ENCODE measurements at places on chromosomes 13 and 19.

DNA sequence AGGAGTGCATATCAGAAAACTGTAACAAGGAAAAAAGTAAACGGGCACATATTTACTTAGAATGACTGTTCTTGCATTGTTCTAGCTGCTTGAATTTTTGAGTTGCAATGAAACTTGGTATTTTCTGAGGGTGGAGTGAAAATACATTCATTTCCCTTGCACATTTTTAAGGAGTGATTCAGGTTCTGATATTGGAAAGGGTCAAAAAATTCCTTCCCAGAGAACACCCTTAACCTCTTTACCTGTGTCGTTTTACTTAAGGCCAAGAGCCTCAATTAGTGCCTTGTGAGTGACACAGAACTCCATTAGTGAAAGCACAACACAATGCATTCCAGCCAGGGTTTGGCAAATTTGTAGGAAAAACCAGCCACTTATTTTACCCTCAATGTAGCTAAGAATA is 2.3 kb downstream of the ITGBL1 start:
- no peak for DNase-seq

- peak; percentile 93 for DNase-seq
Measured at GRCh38 chr13:48037346-48038173, at the start of gene NUDT15. Gene NUDT15 (plus strand): TSS chr13:48037726. CDS start chr13:48037747, 21 bp downstream.

DNA sequence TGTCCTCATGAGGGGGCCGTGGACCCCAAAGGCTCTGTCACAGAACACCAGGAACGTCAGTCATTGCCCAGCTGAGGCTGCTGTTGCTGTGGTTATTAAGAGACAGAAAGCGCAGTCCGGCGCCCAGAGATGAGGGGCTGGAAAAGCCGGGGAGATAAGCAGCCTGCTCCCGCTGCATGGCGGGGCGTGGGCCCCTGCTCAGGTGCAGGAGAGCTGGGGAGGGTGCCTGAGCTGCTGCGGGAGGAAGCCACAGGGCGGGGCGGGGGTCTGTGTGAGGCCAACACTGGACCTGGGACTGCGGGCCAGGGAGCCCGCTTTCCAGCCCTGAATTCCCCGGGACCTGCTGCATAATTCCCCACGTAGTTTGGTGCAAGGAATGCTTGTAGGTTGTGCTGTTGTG is 11.3 kb downstream of the SOX1 start:
- DNase-seq = no peak

DNA sequence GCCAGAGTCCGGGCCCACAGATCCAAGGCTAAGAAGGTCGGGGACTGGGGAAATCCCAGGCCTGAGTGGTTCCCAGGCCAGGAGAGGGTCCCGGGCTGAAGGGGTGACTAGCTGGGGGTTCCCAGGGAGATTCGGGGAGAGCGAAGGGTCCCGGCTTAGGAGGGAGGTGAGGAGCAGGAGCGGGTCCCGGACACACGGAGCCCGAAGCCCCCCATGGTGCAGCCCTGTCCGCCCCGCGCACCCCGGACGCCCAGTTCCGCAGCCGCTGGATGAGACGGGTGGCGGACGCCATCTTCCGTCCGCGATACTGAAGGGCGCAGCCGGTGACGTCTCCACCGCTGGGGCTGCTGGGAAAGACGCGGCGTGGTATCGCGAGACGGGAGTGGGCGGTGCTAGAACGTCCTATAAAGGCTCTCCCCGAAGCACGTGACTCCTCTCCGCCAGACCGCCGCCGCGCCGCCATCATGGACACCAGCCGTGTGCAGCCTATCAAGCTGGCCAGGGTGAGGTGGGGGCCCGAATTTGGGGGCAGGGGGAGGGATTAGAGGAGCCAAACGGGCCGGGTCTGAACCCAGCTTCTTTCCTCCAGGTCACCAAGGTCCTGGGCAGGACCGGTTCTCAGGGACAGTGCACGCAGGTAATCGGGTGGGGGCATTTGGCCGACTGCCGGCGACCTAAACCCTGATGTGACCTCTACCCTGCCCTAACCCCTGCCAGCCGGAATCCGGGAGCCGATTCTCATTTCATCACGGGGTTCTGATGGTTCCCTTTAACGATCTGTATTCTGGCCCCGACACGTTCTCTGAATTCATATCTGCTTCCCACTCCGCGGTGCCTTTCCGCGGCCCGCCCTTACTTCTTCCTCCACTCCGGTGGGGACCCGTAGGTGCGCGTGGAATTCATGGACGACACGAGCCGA is at the start of the genes NDUFA7 and RPS28:
Gene NDUFA7, minus strand, starts transcription at position 309 of the 919 bp plus-strand sequence. Its CDS starts 17 bp downstream, at position 292.
Gene RPS28, plus strand, starts transcription at position 430 of the 919 bp plus-strand sequence. Its CDS starts 35 bp downstream, at position 465.
- DNase-seq = peak; percentile 90

- DNase-seq = no peak
Measured at GRCh38 chr13:107715496-107715895, 499.8 kb downstream of the LIG4 start.

DNA sequence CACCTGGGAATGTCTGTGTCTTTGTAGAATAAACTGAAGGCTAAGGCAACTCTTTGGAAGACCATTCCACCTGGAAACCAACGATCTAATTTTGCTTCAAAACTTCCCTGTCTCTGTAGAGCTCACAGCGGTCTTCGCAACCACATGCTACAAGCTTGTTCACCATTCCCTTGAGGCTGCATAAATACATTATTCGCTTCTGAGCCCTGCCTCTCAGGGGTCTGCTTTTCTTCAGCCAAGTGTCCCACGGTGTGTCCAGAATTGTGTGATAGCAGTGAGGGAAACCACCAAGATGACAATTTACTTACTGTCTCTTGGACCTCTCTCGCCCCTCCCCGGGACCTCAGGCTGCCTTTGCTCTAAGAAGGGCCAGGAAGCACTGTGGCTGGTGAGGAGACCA is 51.1 kb downstream of the GPR12 start:
- DNase-seq = no peak

DNA sequence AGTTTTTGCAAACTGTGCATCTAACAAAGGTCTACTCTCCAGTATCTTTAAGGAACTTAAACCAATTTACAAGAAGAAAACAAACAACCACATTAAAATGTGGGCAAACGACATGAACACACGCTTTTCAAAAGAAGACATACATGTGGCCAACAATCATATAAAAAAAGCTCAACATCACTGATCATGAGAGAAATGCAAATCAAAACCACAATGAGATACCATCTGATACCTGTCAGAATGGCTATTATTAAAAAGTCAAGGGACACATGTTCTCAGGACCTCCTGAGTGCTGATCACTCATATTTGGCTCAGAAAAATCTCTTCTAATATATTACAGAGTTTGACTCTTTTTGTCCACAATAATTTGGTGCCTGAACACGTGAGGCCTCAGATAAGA is 14.2 kb upstream of the LILRB1 start:
- DNase-seq = no peak

DNA sequence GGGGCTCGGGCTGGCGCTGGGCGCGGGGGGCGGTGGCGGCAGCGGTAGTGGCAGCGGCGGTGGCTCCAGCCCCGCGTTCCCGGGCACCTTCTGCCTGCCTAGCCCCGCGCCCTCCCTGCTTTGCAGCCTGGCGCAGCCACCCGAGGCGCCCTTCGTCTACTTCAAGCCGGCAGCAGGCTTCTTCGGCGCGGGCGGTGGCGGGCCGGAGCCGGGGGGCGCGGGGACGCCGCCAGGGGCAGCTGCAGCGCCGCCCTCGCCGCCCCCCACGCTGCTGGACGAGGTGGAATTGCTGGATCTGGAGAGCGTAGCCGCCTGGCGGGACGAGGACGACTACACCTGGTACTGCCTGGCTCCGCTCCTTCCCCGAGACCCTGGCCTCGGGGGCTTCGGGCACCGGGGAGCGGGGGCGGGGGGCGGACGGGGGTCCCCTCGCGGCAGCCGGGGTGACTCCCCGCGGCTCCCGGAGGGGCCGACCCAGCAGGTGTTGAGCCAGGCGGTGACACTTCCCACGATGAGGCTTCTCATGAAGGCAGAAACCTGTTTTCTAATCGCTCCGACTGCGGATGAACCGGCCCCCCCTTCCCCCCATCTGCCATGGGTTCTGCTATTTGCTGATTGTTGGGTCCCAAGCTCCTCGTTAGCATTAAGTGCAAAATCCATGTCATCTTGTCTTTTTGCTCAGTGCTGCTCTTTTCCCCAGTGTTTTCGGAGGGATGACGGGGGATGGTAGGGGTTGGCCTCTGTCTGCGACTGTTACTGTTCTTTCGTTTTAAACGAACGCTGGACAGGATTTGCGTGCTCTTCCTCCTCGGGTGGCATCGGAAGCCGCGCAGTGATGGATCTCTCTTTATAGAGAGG is 943 bp downstream of the SLAIN1 start:
- DNase-seq = no peak

- DNase-seq = no peak
Measured at GRCh38 chr19:35514282-35514809, 897 bp upstream of the DMKN start.

- DNase-seq = no peak
Measured at GRCh38 chr19:15372891-15373301, 6.7 kb downstream of the AKAP8 start.

DNA sequence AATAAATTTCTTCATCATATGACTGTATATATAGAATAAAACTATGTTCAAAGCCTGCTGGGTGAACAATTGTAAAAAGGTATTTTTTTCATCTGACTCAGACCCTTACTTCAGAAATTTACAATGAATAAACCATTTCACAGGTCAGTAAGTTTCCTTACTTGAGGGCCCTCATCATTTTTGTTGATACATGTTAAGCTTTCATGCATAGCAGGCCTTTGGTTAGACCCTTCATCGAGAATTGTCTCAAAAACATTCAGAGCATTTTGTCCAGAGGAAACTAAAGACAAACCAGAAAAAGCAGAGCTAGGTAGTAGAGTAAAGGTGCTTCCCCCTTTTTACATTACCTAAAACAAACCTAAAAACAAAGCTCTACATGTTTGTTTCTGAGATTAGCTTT is 46.2 kb downstream of the FNDC3A start:
- no peak for DNase-seq

GRCh38 chr13:107170270-107170931 is 602.5 kb upstream of the ARGLU1 start:
- no peak for DNase-seq

DNA sequence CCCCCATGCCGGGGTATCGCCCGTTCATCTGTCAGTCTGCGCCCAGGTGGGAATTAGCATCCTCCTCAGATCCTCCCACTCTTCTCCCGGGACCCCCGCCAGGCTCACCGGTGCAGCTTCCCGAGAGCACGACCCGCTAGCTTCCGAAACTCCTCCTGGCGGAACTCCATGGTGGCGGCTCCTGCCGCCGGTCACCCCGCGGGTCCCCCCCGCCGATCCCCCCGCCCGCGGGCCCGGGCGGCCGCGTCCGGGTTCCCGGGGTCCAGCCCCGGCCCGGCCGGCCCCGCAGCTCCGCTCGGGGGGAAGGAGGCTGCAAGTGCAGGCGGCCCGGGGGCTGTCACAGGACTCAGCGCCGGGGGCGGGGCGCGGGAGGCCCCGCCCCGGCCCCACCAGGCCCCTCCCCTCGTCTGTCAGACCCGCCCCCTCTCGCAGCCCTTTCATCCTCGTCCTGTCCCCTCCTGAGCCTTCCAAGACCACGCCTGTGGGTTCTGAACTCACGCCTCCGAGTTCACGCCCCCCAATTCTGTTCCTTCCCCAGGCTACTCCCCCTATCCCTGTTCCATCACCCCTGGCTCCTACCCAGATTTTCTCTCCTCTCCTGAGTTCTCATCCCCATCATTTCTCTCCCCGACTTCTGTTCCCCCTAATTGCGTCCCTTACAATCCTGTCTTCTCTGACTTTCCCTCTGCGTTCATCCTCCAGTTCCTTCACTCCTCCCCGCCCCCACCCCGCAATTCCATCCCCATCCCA is at the start of gene SLC17A7:
Gene SLC17A7, minus strand, starts transcription at position 318 of the 750 bp plus-strand sequence. Its CDS starts 148 bp downstream, at position 170.
- DNase-seq = no peak

- no peak for DNase-seq
Measured at GRCh38 chr19:37899453-37899852, 6.9 kb downstream of the WDR87 start.

DNA sequence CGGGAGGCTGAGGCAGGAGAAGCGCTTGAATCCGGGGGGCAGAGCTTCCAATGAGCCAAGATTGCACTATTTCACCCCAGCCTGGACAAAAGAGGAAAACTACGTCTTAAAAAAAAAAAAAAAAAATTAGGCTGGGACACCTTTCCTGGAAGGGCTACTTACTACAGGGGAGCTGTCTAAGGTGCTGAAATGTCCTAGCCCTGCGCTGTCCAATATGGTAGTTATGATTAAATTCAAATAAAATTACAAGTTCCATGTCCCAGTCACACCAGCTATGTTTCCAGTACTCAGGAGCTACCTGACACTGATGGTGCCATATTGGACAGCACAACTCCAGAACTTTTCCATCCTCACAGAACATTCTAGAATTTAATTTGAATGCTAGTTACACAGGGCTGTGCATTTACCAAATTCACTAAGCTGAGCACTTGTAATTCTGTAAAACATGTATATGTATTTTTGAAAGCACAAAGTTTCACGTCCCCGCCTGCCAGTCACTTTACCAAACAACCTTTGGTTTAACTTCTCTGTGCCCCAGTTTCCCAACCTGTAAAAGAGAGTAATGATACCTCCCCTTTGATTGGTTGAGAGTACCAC is 9.2 kb upstream of the ZSCAN22 start:
- DNase-seq = no peak

DNA sequence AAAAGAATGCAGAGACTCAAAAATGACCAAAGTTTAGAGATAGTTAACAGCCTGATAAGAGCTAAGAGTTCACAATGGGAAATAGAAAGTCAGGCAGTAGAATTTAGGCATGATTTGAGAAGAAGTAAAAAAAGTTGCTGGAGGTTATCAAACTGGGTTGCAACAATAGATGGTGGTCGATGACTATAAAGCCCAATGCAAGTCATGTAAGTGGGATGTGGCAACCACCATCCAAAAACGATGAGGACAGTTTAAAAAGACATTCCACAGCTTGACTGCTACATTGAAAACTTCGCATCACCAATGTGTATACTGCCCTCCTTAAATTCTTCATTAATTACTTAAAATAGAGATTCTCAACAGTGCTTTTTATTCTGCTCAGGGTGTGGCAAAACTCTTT is 19.7 kb downstream of the ELF1 start:
- DNase-seq = no peak

DNA sequence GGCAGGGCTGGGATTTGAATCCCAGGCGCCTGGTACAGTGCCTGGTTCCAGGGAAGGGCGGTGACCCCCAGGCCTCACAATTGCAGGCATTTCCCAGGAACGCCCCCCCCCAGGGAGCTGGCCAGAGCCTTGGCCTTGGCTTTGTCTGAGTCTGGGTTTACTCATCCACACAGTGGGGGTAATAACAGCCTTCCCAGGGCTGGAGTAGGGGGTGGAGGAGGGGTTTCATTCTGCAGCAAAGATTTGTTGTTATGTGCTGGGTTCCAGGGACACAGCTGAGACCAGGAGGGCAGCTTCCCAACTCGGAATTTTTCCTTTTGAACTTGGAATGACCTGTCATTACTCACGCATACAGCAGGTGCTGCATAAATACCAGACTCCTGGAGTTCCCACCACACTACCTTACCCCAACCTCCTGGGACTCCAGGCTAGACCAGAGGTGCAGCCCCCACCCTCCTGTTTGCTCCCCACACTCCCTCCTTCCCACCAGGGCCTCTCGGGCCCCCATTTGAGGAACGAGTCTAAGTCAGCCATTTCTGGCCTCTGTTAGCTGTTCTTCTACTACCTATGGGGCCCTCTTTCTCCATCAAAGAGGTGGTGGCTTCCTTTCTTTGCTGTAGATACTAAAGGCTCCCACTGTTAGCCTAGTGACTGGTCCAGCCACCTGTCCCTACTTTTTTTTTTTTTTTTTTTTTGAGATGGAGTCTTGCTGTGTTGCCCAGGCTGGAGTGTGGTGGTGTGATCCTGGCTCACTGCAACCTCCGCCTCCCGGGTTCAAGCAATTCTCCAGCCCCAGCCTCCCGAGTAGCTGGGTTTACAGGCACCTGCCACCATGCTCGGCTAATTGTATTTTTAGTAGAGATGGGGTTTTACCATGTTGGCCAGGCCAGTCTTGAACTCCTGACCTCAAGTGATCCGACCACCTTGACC is 1.6 kb upstream of the ADAMTS10 start:
- DNase-seq = no peak

GRCh38 chr19:11361771-11362731 is 6.8 kb downstream of the PLPPR2 start:
- no peak for DNase-seq

- peak; percentile 100 for DNase-seq
Measured at GRCh38 chr19:38849860-38850435, at the start of gene HNRNPL. Gene HNRNPL (minus strand): TSS chr19:38849986. CDS start chr19:38849966, 20 bp downstream.
